ENCODE measurements at places on chromosomes 4 and X. TPM values are rescaled to one million over a fixed set of nuclear protein-coding genes. Genes with fewer than 3 reads are reported as not detected.

The PGAM4 gene
- not detected for total RNA-seq

The GPR78 gene
- total RNA-seq: 68.2 TPM

The PPEF2 gene
- not detected for total RNA-seq

The F8A3 gene
- 28.3 TPM for total RNA-seq

The SSX1 gene
- total RNA-seq: not detected

The S100G gene
- not detected for total RNA-seq

The EMCN gene
- not detected for total RNA-seq

The SMIM20 gene
- total RNA-seq: 44.2 TPM

The TKTL2 gene
- not detected for total RNA-seq

The NOCT gene
- total RNA-seq: 6.8 TPM

The GAGE12F gene
- total RNA-seq: not detected

The C4orf54 gene
- 0.22 TPM for total RNA-seq

DNA sequence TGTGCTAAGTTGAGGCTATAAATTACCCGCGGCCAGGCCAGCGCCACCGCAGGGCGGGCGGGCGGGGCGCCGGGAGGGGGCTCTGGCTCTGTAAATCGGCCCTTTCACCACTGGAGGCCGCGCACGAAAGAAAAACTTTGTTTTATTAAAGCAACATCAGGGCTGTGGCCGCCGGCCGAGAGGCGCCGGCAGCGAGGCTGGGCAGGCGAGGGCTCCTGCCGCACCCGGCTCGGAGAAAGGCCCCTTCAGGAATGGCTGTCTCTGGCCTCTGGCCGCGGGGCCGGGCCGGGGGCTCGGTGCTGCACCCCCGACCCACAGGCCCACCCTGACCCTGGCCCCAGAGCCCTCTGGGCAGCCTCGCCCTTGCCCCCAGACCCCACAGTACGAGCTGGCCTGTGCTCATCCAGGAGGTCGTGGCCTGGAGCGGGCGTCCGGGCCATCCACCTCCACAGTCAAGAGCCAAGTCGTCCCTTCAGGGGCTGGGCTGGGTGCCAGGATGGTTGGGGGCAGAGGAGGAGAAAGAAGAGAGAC lies 29.5 kb upstream of the FGFR3 start:
- DNase-seq: no peak

DNA sequence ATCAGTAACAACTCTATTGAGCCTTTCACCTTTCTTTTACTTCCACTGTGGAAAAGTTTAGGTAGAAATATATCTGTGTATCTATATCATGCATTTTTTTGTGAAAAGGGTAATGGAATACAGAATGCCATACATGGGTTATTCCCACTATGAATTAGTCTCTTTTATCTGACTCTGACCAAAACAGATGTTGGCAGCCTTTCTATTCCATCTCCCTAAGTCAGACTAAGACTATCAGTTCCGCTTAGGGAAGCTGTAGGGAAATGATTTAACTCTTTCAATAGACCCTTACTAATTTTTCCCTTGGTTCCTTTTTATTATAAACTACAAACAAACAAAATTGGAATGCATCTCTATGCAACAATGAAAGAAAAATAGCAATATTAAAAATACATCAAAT lies 92.3 kb upstream of the LEF1 start:
- no peak for DNase-seq

GRCh38 chr4:126495163-126495752 lies 1137.5 kb upstream of the INTU start:
- no peak for DNase-seq

DNA sequence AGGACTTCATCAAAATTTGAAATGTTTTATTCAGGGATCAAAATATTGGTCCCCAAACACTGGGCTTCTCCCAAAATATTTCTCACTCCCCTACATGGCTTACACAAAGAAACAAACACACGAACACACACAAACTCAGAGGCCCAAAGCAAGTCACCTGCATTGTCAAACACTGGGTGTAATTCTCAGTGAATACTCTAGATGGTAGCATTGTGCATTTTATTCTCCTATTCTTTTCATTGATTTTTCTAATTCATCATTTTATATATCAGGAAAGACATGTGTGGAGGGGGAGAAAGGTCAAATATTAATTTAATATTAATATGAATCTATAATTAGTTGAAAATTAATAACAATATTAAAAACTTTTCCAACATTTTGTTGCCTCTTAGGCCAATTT lies 72.3 kb upstream of the TNMD start:
- DNase-seq: no peak

GRCh38 chrX:151970027-151970426 lies 4.4 kb downstream of the GABRE start:
- no peak for DNase-seq

DNA sequence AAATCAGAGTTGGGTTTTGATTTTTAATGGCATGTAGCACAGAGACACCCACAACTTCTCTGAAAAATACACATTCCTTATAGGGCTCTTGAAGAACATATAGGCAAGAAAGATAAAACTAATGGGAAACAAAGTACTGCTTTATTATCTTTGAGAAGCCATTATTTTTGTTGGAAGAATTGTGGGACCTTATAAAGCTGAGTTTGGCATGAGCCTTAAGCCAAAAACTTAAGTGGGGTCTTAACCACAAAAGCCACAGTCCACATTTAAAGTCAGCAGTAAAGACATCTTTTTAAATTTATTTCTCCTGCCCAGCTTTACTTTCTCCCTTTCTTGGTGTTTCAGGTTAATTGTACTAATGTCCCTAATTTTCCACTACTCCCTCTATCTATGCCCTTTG lies 1297.3 kb downstream of the C4orf33 start:
- DNase-seq: no peak

DNA sequence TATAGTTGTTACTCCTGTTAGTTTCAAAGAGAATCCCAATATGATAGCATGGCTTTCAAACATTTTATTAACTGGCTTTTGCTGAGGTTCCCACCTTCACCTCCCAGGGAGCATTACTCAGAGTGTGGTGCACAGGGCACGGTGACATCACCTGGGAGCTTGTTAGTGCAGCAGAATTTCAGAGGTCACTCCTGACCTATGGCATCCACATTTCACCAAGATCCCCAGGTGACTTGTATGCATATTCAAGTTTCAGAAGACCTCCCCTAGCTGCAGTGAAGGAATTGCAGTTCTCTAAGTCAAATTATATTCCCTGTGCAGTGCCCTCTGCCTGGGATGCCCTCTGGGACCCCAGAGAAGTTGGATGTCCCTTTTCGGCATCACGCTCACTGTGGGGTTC lies 29.7 kb upstream of the LNX1 start:
- DNase-seq: peak; percentile 44

DNA sequence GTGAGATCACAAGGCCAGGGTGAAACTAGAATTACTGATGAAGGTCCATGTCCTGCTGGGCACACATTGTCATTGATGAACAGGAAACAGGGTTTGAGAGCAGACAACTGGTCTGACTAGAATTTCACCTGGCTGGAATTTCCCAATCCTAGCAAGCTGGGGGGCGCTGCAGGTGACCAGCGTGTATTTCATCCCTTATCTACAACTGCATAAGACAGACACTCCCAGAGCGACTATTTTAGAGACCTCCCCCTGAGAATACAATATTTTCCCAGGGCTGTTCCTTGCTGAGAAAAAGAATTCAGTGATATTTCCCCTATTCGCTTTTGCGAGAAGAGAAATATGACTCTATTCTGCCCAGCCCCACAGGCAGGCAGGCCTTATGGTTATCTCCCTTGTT lies 432.6 kb upstream of the GALNT7 start:
- DNase-seq: no peak

- no peak for DNase-seq
These were observed 127.6 kb downstream of the CDS1 start for GRCh38 chr4:84710548-84710947.

DNA sequence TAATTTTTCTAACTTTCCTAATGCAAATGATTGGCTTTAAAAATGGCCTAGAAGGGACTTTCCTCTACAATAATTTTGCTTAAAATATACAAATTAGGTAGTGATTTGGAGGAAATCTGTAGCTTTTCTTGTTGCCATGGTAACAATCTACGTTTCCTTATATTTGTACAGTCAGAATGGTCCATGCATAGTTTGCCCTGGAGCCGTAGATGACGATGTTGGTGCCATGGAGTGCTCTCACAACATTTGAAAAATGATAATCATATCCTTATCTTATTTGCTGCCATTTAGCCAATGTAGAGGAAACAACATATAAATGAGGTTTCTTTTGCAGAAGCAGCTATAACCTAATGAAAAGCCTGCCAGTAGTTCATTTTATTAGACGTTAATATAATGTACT lies 89.0 kb upstream of the NMU start:
- no peak for DNase-seq

- no peak for DNase-seq
These were observed 76.8 kb upstream of the PRPS1 start for GRCh38 chrX:107551546-107551945.

- no peak for DNase-seq
These were observed 43.9 kb upstream of the GC start for GRCh38 chr4:71827826-71828225.

GRCh38 chr4:167274351-167274750 lies 40.1 kb upstream of the SPOCK3 start:
- DNase-seq: no peak

DNA sequence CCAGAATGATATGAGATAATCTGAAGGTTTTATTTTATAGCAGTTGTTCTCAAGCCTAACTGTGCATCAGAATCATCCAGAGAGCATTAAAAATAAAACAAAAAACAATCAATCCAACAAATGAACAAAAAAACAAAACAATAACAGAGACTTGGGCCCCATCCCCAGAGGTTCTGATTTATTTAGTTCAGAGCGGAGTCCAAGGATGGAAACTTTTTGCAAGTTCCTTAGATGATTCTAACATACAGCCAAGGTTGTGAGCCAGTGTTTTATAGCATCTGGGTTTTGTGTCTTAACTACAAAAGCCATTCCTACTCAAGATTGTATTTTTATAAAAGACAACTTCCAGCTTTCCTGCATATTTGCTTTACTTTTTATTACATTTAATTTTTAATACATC lies 59.4 kb upstream of the GRPR start:
- no peak for DNase-seq

DNA sequence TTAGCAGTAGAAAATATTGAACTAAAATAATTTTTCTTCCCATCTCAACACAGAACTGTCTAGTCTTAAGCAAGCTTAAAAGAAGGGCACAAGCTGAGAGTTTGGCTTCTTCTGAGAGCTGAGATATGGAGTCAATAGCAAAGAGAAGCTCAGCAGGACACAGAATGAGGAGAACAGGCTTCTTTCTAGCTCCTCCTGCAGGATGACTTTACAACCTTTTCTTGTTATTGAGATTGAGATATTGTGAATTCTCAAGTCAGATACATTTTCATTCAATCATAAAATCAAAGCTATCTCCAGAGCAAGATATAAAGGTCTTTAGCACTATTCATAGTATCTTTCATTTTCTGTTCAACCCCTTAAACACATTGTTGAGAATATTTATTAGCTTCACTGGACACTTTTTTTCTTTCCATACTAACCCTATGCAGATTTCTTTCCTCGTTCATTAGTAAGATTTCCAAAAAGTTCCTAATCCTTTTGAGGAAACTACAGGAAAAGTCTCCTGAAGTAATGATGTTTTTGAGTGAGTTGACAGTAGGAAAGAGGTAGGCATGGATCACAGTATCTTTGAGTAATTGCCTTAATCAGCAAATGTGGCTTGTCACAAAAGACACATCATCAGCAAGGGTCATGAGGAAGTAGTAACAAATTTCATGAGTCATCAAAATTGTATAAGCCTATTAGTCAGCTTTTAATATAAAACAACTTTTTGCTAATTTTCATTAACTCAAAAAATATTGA lies 17.8 kb upstream of the CXCL3 start:
- DNase-seq: no peak

- no peak for DNase-seq
These were observed 89.6 kb downstream of the RTL5 start for GRCh38 chrX:72041871-72042851.

- DNase-seq: no peak
These were observed 59.6 kb downstream of the SCML2 start for GRCh38 chrX:18294893-18295292.

GRCh38 chr4:32847461-32847860 lies 2127.3 kb downstream of the PCDH7 start:
- DNase-seq: no peak

DNA sequence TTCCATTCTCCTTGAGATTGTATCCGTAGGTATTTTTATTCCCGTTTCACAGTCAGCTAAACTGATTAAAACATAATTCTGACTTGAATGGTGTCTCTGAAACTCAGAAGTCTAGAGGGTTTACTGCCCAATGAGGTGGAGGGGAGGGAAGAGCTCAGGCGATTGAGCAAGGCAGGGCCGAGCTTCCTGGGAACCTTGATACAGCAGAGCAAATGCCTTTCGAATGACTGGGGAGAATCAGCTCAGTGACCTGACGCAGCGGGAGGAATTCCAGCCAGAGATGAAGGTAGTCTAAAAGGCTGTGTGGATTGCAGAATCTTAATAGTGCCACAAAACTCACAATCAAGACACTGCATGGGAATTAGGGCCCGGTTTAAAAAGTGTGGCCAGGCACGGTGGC lies 233.6 kb downstream of the EVC2 start:
- DNase-seq: peak; percentile 37

GRCh38 chr4:8724436-8725070 lies 132.0 kb downstream of the CPZ start:
- no peak for DNase-seq

GRCh38 chr4:91681091-91681490 lies 622.7 kb upstream of the GRID2 start:
- no peak for DNase-seq

GRCh38 chr4:8332038-8332857 lies 62.7 kb downstream of the HTRA3 start:
- DNase-seq: no peak

- DNase-seq: no peak
These were observed 19.7 kb downstream of the VSIG1 start for GRCh38 chrX:108064613-108065012.

GRCh38 chr4:183887351-183887750 lies 17.8 kb upstream of the STOX2 start:
- no peak for DNase-seq

DNA sequence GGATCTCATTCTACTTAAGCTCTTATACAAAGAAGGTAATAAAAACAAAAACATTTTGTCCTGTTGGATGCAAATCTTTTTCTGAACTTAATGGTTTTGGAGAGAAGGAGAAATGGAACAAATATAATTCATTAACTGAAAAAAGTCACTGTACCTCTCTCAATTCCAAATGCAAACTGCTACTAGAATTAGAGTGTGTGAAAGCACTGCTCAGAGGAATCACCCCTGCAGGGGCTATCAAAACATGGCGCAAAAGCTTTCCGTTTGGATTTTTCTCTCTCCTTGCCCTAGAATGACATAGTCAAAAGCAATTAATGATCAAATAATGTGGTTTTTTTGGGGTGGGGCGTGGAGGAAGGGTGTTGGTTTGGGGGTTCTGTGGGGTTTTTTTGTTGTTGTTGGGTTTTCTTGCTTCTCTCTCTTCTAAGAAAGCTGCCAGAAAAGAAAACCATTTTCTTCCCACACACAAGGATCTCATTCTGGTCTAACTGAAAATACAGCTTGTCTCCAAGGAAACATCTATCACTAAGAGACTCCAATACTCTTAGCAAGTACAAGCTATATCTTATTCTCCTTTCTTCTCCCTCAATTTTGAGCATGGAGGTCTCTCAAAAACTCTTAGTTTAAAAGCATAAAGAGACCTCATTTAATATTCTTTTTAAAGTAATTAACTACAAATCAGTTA lies 41.6 kb downstream of the USP46 start:
- DNase-seq: no peak

Data from PC-9 (cell line).